ENCODE measurements at places on chromosomes 11 and 22.

- peaks cover 18% of the 10 kb centered on the region for H3K4me1 ChIP-seq
- no peak overlapping the region for H3K4me3 ChIP-seq
- no peak overlapping the region for H3K27ac ChIP-seq
- H3K36me3 ChIP-seq = peaks cover 68% of the 10 kb centered on the region
These were observed 41.9 kb upstream of the PPP6R3 start for GRCh38 chr11:68418648-68419047.

GRCh38 chr11:27209562-27210005 lies 153.4 kb downstream of the CCDC34 start:
- peak overlapping the region; percentile 29 for H3K27ac ChIP-seq
- H3K4me3 ChIP-seq = no peak overlapping the region
- peak; percentile 48 for DNase-seq
- no peaks in the 10 kb centered on the region for H3K27me3 ChIP-seq

GRCh38 chr11:107780775-107781174 lies 68.9 kb upstream of the SLN start:
- H3K27ac ChIP-seq = no peak overlapping the region
- H3K27me3 ChIP-seq = peaks cover 12% of the 10 kb centered on the region
- DNase-seq = no peak
- no peaks in the 10 kb centered on the region for H3K36me3 ChIP-seq

DNA sequence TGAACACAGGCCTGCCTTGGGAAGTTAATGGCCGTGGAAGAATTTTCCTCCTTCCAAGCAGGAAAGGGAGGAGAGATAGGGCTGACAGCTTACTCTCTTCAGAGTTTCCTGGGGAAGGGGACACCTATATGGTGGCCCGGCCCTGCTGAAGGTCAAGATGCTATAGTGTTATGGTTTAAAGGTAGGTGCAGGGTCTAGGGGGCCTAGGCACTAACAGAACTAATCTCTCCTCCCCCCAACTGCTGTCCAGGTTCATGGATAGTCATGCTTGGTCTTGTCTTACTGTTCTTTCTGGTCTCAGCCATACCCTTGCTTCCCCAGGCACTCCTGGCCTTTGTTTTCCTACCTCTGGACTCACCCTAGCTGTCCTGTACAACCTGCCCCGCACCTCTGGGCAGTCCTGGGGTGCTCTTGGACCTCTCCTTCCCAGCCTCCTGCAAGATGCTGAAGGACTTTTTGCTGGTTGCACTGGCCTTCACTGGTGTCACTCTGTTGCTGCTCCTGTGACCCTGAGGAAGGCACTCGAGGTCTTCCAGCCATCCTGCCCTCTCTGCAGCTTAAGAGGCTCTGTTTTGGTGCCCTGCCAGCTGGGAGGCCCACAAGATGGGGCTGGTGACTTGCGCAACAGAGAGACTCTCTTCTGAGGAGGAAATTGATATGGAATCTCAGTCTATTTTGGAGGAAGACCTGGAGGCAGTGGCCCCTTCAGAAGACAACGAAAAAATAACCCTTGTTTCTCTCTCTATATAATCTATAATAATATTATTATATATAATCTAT lies 17.9 kb downstream of the SEC14L3 start:
- H3K27me3 ChIP-seq = peaks cover 57% of the 10 kb centered on the region
- H3K36me3 ChIP-seq = no peaks in the 10 kb centered on the region
- H3K4me1 ChIP-seq = no peaks in the 10 kb centered on the region
- DNase-seq = no peak
- H3K27ac ChIP-seq = no peak overlapping the region

GRCh38 chr11:64796757-64797541 lies 6.1 kb downstream of the MAP4K2 start:
- no peak overlapping the region for H3K4me3 ChIP-seq
- H3K27ac ChIP-seq = no peak overlapping the region
- no peak for DNase-seq
- peaks cover 19% of the 10 kb centered on the region for H3K36me3 ChIP-seq

All from left ventricle myocardium inferior (tissue), 1 donor.